GM04504 (cell line): ENCODE measurements at places on chromosomes 6 and 20.

GRCh38 chr6:135109761-135110160, 55.1 kb upstream of the HBS1L start:
- no peak for DNase-seq

DNA sequence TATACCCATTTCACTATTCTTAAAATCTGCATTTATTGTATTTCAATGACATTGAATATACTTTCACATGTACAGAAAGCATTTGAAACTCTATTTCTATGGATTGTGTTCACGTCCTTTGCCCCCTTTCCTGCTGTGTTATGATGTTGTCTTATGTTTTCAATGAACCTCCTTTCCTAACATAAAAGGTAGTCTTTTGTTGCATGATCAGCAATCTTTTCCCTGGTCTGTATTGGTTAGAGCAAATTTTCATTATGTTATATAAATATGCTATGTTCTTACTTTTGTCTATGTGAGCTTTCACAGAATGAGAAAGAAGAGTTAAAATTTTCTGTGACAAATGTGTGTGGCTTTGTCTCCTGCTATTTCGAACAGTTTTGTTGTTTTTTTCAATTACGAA, 73.1 kb downstream of the KIF16B start:
- no peak for DNase-seq

DNA sequence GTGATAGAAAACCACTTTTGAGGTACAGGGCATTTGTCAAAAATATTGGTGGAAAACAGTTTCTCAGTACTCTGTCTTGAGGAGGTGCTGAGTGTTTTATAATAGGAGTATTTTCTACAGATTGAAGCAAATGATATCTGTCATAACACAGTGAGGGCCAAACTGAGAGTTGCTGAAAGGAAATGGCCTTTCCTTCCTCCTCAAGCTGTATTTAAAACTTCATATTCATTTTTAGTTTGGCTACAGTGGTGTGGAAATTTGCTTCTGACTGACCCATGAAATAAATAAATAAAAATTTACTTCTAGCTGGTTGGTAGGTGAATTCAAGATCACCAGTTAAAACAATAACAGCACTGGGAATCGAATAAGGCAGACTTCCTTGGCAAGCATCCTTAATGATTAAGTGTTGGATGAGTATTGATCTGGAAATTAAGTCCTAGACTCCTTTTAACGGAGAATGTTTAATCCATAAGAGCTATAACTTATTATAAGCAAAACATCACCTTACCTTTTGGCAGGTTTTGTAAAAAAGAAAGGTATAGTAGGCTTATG, 828.6 kb upstream of the CITED2 start:
- DNase-seq: no peak

DNA sequence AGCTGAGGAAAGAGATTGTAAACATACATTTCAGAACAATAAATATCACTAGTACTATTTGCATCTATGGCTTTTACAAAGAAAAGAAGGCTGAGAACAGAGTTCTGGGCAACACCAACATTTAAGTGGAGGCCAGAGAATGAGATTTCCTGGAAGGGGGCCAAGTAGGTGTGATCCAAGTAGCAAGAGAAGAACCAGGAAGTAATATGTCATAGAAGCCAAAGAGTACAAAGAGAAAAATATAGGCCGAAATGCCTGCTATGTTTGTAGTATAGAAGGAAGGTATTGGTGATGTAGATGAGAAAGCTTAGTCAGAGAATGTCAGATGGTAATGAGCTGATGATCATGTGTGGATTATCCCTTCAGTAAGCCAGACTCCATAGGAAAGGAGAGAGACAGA, 94.5 kb downstream of the PERP start:
- no peak for DNase-seq

- no peak for DNase-seq
These were observed 18.1 kb upstream of the ZBP1 start for GRCh38 chr20:57638173-57638894.

DNA sequence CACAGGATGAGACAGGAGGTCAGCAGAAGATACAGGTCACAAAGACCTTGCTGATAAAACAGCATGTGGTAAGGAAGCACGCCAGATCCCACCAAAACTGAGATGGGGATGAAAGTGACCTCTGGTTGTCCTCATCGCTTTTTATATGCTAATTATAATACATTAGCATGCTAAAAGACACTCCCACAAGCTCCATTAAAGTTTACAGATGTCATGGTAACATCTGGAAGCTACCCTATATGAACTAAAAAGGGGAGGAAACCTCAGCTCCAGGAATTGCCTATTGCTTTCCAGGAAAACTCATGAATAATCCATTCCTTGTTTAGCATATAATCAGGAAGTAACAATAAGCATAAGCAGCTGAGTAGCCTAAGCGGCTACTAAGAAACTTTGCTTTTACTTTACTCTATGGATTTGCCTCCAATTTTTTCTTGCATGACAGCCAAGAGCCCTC, 8.4 kb upstream of the RIN2 start:
- DNase-seq: no peak

- DNase-seq: no peak
These were observed 114.1 kb upstream of the SUPT3H start for GRCh38 chr6:45491874-45492273.

DNA sequence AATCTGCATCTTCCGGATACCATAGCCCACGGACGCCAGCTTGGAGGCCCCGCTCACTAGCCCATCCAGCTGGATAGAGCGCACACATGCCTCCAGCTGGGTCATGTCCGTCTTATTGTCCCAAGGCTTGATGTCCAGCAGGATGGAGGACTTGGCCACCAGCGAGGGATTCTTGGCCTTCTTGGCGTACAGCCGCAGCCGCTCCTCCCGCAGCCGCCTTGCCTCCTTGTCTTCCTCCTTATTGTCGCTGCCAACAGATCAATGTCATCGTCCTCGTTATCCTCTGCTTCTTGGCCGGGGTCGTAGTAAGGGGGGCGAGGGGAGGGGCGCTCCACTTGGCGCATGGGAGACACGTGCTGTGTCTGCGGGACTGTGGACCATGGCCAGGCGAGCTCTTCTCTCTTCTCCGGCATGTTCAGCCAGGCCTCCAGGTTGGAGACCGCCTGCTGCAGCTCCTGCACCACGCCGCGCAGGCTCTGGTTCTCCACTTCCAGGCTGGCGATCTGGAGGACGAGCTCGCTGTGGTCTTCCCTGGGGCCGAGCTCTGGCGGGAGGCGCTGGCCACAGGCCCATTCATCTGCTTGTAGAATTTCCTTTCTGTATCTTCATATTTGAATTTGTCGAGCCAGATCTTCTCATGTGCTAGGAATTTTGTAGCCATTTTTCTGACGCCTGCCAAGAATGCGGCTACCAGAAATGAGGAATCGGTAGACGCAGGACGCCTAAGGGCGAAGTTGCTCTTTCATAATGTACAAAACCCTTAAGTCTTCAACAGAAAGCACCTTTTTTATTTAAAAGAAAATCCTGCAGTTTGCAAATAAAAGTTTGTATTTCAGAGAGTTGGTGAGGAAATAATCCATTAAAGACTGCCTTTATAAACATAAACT, 60.1 kb upstream of the PTPRK start:
- DNase-seq: no peak

DNA sequence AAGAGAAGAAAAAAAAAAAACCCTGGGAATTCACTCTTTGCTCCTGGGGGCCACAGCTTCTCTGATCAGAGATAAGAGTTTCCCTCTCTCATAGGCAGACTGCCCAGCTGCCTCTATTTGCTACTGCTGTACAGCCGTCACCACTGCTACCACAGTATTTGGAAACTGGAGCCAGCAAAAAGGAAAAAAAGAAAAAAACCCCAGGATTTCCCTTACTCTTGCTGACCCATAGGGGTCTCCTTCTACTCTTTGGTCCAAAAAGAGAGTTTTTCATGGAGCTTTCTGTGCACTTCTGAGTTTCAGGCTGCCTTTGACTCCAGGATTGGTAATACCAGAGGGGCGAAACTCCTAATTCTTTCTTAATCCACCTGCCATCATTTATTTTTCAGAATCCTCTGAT, 89.7 kb downstream of the MDGA1 start:
- no peak for DNase-seq

DNA sequence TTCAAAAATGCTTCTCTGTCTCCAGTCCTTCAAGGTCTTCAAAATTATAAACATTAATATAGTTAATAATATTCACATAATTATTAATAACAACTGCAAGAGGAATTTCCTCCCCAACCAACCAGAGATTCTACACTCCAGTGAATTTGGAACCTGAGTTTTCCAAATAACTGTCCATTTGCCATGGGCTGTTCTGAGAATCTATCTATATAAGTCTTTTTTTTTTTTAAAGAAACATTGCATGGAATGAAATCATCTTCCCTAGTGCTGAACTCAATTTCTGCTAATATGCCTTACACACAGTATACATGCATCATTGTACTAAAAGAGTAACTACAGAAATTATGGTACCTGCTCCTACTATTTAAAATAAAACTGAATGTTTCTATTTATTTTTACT, 113.9 kb downstream of the SLC22A3 start:
- DNase-seq: no peak

GRCh38 chr6:106048336-106048735, 37.8 kb upstream of the PRDM1 start:
- DNase-seq: no peak

GRCh38 chr6:35973670-35974222, 50.7 kb downstream of the SLC26A8 start:
- no peak for DNase-seq

DNA sequence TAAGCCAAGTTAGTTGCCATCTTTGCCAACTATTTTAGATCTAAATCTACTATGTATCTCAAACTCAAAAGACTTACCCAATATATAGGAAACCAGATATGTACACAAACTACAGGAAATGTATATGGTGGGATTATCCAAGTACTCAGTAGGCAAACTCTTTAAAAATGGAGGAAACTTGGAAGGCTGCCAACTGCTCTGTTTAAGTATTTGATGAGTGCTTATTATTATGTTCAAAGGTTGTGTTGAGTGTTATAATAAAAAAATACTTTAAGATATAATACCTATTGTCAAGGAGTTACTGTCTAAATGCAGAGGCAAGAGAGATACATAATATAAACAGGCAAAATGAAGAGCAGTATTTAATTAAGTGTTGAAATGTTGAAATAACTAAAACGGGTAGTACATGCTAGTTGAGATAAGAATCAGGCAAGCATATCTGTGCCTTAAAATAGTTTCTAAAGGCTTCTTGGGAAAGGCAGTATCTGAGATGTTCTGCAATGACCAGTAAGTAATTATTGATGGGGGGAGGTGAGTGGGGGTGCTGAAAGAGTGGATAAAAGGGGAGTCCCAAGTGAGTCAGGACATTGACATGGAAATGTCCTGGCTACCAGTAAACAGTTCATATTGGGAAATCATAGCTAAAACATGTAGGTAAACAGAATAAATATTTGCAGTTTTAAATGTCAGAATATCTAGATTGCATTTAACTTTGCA, 6.5 kb upstream of the DST start:
- DNase-seq: no peak

- DNase-seq: no peak
These were observed 15.3 kb upstream of the TCF15 start for GRCh38 chr20:625360-625932.

DNA sequence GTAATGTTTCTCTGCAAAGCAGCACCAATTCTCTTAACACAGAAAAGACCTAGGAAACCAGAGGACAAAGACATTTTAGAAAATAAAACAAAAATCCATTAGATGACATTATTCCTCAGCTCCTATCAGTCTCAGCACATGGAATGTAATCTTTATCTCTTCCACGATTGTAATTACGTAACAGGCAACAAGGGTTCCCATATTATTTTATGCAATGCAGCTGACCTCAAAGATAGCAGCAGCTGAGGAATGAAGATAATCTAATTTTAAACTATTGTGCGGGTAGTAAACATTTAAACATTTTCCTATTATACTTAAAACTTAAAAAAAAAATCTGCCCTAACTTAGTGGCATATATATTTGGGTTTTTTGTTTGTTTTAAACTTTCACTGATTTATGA, 33.0 kb upstream of the PTCHD4 start:
- DNase-seq: no peak

DNA sequence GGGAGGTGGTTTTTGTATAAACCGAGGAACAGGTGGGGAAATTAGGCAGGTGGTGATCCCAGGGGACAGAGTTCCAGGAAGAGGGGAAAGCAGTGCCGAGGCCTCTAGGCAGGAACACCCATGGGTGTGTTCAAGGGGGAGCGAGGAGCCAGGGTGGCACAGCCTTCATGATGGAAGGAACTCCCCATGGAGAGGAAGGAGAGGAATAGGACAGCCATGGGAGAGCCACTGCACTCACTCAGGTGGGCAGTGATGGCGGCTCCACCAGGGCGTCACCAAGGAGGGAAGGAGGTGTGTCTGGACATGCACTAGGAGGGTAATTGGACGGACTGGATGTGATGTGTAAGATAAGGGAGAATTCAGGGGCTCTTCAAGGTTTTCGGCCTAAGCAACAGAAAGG, 98.2 kb downstream of the THBS2 start:
- no peak for DNase-seq

DNA sequence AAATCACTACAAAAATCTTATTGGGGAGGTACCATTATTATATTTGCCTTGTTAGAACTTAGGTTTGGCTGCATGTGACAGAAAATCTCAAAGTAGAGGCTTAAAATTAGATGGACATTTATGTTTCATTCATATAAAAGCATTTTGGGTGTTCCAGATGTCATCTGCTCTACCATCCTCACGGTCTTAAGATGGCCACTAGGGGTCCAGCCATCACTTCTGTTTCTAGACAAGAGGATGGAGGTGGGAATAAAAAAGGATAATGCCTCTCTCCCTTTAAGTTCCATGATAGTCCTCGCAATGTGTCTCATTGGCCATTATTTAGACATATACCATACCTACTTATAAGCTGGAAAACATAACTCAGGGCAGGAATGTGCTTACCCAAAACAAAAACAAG, 929.5 kb downstream of the KIF16B start:
- no peak for DNase-seq

DNA sequence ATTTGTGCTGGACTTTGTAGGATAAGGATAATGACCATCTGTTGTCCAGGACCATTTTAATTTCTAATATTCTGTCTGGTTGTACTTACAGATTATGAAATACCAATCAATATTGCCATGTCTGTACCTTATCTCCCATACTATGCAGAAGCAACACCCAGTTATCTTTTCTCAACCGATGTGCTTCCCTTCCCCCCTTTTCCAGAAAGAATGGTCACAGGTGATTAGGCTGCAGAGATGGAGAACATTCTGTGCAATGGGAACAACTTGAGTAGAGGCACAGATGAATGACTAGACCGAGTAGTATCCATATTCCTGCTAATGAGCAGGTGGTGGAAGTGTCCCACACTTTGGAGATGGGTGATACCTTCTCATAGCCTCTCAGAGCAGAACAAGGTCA, 10.5 kb downstream of the RALY start:
- no peak for DNase-seq
